ENCODE measurements at places on chromosomes 16 and 17.

GRCh38 chr16:31200821-31201568, 1.6 kb downstream of the PYCARD start:
- peak; percentile 56 for DNase-seq

DNA sequence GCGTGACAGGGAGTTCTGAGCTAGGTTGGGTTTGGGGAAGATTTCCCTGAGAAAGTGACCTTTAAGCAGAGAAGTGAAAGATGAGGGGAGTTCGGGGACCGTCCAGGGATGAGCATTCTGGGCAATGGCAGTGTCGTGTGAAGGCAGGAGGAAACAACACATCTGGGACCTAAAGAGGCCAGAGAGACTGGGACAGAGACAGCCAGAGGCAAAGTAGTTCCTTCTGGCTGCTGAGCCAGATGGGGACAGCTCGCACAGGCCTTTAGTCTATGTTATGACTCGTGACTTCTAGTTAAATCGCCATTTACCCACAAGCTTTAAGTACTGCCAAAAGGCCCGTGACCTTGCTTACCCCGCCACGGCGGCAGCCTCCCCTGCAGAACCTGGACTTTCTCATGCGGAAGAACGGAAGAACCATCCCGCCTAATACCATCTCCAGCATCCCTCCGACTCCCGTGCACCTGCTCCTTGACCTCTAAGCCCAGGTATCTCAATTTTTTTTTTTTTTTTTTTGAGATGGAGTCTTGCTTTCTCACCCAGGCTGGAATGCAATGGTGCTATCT, 8.5 kb upstream of the MED11 start:
- DNase-seq = no peak

DNA sequence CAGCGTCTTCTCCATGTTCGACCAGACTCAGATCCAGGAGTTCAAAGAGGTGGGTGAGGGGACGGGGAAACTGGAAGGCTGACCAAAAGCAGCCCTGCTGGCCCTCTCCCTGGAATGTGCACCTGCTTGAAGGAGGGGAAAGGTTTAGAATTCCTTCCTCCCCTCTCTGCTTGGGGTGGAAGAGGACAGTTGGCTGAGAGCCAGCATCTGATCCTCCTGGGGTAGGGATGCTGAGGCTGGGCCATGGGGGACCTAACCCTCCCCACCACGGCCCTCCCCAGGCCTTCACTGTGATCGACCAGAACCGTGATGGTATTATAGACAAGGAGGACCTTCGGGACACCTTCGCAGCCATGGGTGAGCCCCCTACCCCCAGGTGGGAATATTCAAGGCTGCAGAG, 1.3 kb downstream of the MYL11 start:
- DNase-seq = no peak

GRCh38 chr17:76139801-76140660, 1.0 kb downstream of the FOXJ1 start:
- DNase-seq = no peak

- DNase-seq = no peak
Measured at GRCh38 chr16:82197540-82198240, 27.7 kb upstream of the MPHOSPH6 start.

DNA sequence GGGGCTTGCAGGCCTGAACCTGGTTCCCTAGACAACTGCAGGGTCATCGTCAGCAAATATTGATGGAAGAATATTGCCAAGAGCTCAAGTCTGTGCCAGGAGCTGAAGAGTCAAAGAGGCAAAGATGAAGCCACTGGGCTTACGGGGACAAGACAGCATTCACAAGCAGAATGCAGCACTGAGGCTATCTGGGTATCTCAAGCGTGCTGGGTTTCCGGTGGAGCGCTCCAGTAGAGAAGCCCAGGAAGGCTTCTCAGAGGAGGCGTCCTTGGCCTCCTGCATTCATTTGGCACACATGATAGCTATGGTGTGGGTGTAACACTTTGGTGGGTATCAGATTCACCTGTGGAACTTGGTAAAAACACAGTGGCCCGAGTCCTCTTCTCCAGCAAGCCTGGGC, 2.9 kb downstream of the FADS6 start:
- DNase-seq = no peak

- DNase-seq = peak; percentile 61
Measured at GRCh38 chr17:77373299-77374169, 232.8 kb downstream of the SEC14L1 start.

DNA sequence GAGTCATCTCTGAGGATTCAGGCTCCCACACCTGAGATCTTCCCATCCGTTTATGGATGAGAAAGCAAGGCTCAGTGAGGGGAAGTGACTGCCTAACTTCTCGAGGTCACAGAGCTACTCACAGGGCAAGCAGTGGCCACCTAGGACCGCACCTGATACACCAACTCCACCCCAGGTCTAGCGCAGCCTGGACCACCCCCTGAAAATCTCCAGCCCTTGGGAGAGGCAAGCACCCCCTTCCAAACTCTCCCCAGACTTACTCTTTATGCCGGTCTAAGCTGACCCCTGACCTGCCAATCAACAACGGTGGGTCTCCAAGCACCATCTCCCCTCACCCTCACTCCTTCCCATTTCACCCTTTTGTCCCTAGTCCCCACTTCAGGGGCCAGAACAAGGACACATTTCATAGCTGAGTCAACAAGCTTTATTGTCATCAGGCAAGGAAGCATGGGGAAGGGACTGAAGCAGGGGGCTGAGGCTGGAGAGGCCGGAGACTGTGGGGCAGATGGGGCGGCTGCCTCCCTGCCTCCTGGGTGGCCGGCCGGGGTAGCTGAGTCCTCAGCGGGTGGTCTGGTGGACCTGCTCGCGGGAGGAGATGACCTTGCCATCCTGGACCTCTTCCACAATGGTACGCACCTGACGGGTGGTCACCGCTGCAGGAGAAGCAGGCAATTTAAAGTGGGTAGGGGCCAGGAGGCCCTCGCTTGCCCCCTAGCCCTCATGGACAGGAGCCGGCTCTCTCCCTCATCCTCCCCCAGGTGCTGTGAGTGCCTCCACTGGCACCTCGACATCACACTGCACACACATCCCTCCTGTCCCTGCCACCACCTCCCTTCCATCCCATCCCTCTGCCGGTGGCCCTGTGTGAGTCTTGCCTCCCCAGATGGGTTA, 5.1 kb downstream of the KRT17 start:
- no peak for DNase-seq

GRCh38 chr17:75689441-75689873, 22.3 kb downstream of the SAP30BP start:
- peak; percentile 56 for DNase-seq

DNA sequence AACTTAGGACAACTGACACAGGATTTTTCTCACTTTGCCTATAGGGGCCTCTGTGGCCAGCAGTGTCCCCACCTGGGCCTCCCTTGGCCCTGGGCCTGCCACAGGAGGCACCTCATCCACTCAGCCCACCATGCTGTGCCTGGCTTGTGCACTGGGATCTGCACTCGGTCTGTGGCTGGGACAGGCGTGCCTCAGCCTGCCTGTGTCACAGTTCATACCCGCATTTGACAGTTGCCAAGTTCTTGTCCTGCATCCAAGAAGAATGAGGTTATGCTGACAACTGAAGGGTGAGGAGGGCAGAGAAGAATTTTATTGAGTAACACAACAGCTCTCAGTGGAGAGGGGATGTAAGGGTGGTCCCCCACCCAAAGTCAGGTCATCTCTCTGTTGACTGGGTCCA, 36.0 kb downstream of the ZFP90 start:
- no peak for DNase-seq

DNA sequence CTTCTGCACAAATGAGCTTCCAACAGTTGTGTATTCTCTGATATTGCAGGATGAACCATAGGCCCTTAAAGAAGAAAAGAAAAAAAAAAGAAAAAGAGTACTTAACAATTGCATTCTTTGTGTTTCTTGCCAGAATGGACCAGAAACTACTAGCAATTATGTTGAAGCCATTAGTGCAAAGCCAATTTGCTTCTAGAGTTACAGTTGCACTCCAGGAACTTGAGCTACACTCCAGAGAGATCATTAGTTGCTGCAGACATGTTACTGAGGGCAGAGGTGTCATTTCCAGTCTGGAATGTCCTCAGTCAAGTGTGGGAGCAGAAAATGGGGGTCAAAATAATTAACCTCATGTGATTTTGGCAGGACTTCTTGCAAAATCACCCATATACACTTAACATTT, 85.6 kb upstream of the CCL2 start:
- DNase-seq = no peak

- no peak for DNase-seq
Measured at GRCh38 chr17:38900978-38901656, 24.3 kb upstream of the LASP1NB start.

- no peak for DNase-seq
Measured at GRCh38 chr16:83891742-83892141, 7.2 kb upstream of the MLYCD start.

- DNase-seq = no peak
Measured at GRCh38 chr16:86578061-86578599, at the start of gene FOXL1. Gene FOXL1, plus strand, starts transcription at chr16:86578549. Its CDS starts 175 bp downstream, at chr16:86578724.

DNA sequence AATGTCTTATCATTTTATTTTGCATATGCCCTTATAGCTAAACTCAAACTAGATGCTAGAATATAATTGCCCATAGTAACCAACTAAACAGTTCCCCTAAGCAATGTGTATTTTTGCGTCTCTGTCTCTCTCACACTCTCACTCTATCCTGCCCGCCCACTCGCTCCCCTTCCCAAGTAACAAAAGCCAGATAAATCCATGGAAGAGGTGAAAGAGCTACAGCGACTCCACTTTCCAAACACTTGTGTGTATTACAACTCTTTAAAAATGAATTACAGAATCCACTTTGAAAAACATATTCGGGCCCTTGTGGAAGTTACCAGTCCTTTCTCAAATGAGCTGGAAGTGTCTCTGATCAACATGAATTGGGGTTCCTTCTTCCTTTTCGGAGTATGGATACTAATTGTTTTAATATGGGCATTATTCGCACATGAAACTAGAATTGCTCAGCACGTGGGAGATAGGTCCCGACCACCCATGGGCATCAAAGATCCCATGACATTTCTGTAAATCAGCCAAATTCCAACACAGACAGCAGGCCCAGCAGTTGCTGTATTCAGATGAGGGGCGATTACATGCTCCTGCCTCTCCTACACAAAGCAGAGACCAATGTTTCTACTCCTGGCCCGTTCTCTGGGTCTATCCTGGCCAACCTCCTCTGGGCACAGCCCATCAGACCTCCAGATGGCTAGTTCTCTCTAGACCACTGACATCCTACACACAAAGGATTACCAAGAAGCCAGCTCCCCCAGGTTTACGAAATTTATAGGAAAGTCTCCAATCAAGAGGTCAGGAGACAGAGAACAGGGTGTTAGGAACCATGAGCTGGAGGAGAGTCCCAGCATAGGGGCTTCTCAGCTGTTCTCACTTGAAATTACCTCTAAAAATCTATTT, 121.5 kb downstream of the ZFHX3 start:
- no peak for DNase-seq

DNA sequence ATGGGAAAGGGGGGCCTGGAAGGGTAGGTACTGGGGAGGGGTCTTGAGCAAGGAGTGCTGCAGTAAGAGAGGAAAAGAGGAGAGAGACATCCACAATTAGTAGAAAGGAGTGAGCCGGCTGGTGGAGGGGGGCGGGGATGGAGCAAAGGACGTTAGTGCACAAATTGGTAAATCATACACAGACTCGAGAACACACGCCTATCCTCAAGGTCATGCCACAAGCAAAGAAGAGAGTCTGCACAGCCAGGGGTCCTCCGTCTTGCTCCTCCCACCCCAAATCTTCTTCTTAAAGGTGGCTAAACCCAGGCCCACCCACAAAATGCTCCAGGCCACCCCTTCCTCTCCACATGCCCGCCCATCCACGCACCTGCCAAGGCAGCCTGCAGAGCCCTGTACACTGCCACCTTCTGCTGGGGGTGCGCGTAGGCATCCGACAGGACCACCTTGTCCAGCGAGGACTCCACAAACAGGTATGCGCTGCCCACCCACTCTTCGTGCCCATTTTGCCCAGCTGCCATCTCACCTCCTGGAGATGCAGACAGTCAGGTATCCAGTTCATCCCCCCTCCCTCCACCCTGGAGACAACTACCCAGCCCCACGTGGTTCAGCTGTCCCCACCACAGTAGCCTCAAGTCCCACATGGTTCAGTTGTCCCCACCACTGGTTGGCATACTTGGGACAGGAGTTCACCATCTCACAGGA, 3.4 kb downstream of the TRADD start:
- no peak for DNase-seq

DNA sequence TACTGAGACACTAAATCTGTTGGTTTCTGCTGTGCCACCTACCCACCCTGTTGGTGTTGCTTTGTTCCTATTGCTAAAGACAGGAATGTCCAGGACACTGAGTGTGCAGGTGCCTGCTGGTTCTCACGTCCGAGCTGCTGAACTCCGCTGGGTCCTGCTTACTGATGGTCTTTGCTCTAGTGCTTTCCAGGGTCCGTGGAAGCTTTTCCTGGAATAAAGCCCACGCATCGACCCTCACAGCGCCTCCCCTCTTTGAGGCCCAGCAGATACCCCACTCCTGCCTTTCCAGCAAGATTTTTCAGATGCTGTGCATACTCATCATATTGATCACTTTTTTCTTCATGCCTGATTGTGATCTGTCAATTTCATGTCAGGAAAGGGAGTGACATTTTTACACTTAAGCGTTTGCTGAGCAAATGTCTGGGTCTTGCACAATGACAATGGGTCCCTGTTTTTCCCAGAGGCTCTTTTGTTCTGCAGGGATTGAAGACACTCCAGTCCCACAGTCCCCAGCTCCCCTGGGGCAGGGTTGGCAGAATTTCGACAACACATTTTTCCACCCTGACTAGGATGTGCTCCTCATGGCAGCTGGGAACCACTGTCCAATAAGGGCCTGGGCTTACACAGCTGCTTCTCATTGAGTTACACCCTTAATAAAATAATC, 14.6 kb downstream of the STH start:
- no peak for DNase-seq

- no peak for DNase-seq
Measured at GRCh38 chr16:8631373-8631772, 9.9 kb downstream of the METTL22 start.

DNA sequence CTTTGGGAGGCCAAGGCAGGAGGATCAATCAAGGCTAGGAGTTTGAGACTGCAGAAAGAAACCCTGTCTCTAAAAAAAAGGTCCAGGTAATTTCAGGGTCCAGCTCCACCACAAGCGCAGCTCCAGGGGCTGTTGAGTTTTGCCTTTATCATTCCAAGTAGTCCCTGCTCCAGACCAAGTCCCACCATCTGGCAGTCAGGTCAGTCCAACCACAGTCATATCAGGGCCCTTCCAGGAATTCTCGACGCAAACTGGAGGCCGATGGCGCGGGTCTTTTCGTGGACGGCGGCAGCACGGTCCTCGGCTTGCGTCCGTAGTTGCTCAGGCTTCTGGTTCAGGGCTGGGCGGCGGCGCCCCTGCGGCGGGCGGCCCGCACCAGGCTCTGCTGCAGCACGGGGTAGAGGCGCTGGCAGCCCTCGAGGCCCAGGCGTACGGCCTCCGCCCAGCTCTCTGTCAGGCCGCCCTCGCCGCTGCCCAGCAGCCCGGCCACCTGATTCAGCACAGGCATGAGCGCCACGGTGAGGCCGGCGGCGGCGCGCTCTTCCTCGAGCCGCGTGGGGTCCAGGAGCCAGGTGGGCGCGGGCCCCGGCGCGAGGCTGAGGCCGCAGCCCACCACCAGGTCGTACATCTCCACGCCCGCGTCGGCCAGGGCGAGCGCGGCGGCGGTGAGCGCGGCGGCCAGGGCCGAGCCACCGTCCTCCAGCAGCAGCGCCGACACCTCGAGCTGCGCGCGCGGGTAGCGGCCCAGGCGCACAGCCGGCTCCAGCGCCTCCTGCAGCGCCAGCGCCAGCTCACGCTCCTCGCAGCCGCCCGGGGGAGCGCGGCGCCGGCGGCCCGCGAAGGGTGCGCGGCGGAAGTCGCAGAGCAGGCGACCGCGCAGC, 752 bp downstream of the EXOSC6 start:
- no peak for DNase-seq

Data from CD4-positive, alpha-beta memory T cell (primary cell).